ENCODE measurements at places on chromosomes 11 and 22.

DNA sequence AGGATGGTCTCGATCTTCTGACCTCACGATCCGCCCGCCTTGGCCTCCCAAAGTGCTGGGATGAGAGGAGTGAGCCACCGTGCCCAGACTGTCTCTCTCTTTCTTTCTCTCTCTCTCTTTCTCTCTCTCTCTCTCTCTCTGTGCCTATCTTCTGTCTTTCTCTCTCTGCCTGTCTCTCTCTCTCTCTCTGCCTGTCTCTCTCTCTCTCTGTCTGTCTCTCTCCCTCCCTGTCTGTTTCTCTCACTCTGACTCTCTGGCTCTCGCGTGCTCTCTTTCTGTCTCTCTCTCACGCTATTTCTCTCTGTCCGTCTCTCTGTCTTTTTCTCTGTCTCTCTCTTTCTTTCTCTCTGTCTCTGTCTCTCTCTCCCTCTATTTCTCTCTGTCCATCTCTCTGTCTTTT, 3911.2 kb upstream of the OR11H1 start:
- no peak for DNase-seq

DNA sequence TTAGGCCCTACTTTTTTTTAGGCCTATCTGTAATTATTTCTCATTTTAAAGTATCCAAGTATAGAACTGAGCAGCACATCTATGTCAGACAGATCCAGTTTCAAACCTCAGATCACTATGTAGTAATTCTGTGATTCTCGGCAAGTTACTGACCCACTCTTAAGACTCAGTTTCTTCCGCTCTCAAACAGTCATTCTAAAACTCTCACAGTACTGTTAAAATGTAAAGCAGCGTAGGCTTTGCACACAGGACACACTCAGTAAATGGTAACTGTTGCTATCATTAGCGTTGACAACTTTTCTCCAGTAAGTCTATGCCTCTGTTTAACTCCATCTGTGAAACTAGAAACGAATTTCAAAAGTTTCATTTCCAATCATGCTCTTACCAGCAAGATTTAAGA, 277.1 kb downstream of the TTC28 start:
- no peak for DNase-seq

DNA sequence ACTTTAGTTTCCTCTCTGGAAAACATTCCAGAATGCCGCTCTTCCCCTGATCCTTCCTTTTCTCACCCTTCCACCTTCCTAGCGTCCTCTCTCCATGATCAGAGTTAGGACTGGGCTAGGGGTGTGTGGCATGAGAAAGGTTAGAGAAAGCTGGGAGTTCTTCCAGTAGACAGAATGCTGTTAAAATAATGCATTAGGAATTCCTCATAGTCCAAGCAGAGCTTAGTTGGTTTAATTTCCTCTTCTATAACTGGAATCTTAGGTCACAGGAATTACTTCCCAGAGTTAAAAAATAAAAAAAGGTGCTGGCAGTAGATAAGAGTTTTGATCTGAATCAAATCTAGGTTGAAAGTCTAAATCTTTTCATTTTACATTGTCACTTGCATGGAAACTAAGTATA, 37.2 kb upstream of the ADORA2A start:
- DNase-seq: no peak

DNA sequence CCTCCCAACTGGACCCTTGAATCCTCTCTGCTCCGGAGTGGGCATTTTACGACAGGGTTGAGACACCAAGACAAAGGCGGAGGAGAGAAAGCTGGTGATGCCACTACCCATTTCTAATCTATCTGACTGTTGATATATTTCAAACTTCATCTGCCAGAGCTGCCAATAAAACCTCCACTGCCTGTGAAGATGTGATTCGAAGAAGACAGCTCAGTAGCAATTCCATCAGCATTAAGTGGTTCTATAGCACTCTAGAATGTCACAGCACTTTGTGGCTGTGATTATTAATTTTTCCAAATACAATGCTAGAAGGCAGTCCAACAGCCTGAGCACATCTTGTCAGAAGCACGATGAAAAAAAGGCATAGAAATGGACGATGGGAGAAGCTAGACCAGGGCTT, 282.8 kb downstream of the OPCML start:
- DNase-seq: no peak

DNA sequence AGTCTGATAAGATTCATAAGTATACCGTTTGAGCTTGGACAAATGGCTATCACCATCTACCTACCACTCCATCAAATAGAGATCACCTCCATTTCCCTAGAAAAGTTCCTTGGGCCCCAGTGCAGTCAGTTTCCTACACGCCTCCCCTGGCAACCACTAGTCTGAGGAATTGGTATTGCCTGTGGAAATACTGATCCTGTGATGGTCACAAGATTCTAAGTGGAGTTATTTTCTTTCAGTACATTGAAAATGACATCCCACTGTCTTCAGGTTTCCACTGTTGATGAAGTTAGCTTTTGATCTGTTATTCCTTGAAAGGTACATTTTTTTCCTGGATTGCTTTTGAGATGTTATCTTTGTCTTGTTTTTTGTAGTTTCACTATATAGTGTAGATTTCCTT, 4.6 kb upstream of the ACCSL start:
- DNase-seq: no peak

- no peak for DNase-seq
Measured at GRCh38 chr11:122706291-122707088, 51.0 kb downstream of the UBASH3B start.

DNA sequence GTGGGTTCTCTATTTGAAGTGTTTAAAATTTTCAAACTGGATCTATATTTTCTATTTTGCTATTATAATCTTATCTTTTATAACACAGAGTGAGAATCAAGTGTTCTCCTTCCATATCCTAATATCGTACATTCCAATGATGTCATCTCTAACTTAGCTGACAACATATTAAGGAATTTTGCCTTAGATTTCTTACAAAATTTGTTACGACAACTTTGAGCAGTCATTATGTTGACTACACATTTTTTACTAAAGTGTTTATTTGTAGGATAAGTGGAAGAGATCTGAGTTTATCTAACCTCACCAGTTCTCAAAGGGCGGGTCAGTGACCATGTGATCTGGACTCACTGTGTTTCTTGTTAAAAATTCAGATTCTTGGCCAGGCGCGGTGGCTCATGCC, 12.7 kb downstream of the BTG4 start:
- DNase-seq: no peak

GRCh38 chr22:20026204-20026908, 5.4 kb downstream of the TANGO2 start:
- DNase-seq: no peak

DNA sequence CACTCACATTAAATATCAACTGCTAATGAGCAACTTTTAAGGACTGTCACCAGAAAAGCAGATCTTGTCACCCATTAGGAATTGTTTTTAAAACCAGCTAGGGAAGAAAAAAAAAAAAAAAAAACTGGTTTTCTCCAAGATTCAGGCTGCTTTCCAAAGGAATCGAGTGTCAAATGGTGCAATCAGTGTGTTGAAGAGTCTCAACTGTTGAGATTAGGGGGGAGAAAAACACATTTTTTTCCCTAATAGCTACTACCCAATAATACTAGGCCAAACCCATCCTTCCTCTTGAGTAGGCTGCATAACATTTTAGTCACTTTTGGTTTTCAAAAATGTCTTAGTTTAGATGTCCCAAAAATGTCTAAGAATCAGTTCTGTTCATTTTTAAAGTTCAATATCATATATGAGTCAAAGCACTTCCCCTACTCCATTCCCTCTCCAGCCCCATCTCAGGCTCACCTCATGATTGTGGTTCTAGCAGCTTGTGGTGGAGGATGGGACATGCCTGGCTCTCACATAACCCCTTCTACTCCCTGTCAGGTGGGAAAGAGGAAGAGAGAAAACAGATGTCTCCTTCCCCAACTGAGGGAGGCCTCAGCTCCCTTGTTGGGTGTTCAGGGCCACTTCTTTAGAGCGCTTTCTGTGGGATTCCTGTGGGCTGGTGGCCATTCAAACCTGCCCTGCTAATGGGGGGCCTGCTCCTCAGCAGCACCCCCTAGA, 193.6 kb downstream of the CWF19L2 start:
- DNase-seq: no peak

DNA sequence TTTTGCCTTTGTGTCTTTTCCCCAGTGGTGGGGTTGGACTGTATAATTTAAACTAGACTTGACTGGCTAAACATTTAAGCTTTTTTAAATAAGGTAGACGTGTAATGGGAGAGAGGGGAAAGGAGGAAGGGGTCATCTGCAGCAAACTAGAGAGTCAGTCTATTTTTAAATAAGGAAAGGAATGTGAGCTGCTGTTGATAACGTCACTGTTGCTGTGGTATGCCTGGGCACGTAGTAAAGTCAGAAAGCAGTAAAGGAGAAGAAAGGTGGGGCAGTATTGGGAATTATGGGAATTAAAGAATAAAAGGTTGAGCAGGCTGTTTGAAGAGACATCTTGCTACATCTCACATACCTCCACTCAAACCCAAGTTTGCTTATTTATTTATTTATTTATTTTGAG, 80.4 kb upstream of the FSHB start:
- no peak for DNase-seq

DNA sequence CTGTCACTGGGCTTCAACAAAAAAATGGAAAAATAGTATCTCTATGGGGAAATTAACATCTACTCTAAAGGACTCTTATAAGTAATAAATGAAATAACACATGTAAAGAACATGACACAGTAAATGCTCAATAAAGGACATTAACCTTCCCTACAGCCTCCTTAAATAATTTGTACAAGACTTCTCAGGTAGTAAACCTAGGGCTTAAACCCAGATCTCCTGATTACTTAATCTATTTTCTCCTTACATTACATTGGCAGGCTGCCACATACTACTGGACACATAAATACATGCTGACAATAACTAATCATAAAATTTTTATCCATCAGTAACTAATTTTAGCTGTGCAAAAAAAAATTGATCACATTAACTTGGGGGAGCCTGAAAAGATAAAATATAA, 4.9 kb downstream of the AMBRA1 start:
- DNase-seq: no peak

- DNase-seq: no peak
Measured at GRCh38 chr11:70888061-70888460, 364.3 kb downstream of the SHANK2 start.

- DNase-seq: no peak
Measured at GRCh38 chr22:33209930-33210784, 152.0 kb upstream of the SYN3 start.

GRCh38 chr11:75375626-75376025, 23.7 kb upstream of the RPS3 start:
- no peak for DNase-seq

DNA sequence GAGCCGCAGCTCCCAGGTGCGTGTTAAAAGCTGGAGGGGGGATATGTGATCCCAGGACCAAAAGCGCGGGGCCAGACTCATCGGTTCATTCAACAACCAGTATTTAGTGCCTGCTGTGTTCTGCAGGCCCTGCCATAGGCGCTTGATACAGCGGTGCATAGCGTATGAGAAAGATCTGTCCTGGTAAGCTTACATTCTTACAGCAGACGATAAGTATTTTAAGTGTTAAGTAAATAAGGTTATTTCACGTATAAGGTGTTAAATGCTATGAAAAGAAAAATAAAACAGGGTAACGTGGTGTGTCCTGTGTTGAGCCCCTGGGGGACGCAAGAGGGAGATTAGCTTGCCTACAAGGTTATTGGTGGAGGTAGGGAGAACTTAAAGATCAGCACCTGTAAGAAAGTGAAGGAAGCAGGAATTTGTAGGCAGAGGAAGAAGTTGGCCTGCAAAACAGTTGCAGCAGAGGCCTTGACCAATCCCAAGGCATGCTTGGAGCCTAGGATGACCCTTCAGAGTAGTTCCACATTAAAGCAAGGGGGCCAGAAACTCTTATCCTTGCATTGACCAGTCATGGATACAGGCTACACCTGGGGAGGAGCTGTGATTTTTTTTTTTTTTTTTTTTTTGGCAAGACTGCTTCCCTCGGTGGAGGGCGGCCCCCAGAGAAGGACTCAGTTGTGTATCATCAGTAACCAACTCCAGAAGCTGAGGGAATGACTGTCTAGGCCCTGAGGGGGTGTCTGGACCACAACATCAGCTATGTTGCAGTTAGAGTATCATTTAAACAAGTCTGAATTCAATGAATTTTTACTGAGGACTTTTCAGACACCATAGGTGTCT, 487 bp upstream of the LIPT2 start:
- no peak for DNase-seq

DNA sequence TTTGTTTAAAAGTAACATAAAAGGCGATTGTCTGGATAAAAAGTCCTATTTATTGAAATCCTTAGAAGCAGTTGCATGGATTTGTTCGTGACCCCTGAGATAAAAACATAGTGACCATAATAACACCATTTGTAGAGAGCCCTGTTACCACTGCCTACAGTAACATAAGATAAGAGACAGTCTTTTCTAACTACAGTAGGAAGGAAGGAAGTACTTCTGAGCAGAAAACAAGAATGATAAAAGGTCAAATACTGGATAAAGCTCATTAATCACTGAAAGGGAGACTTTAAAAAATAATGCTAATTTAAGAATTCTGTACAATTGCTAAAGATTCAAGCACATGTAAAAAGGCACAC, 47.1 kb upstream of the SOX6 start:
- DNase-seq: no peak

DNA sequence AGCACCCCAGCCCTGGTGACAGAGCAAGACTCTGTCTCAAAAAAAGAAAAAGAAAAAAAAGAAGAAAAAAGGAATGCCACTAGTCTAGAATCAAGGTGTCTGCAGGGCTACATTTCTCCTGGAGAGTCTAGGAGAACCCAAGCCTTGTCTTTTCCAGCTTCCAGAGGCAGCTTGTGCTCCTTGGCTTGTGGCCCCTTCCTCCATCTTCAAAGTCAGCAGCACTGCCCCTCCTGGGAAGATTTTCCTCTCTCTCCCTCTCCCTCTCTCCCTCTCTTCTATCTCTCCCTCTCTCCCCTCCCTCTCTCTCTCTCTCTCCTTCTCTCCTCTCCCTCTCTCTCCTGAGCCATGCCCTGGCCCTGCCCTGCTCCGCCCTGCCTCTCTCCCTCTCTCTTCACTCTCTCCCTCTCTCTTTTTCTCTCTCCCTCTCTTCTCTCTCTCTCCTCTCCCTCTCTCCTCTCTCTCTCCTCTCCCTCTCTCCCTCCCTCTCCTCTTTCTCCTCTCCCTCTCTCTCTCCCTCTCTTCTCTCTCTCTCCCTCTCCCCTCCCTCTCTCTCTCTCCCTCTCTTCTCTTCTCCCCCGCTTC, 97.7 kb upstream of the FGF3 start:
- no peak for DNase-seq

DNA sequence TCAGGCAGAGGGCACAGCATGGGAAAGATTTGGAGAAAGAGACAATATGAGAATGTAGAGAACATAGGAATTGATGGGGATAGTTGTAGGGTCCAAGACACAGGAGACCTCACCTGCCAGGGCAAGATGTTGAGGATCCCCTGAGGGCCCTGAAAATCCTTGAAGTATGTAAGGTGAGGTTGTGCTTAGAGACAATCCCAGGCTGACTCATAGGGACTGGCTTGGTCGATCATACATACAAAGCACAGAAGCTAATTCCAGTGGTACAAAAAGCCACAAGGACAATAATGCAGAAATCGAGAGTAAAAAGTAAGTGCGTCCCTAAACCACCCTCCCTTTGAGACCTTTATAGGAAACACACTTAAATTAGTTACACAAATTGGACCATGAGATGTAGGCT, 468.2 kb downstream of the MIAT start:
- DNase-seq: no peak

DNA sequence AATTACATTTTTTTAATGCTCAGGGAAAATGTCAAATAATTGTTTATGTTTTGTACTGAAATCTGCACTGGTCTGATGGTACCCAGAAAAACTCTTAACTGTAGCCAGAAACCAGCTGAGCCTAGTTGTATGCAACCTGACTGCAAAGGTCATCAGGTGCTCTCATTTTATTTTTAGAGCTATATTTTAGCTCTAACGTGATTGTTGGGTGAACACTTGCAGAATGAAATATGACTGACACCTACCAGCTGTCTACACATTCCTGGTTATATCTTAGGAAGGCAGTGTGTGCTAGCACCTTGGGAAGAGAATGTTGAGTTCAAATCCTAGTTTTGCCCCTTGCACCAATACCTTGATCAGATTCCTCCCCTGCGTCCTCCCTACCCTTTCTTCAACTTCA, 23.6 kb downstream of the PTPRJ start:
- DNase-seq: no peak

Data from stimulated activated naive CD4-positive, alpha-beta T cell (primary cell).